ENCODE measurements at places on chromosomes 13 and 19. TPM values are rescaled to one million over a fixed set of nuclear protein-coding genes. Genes with fewer than 3 reads are reported as not detected.

DNA sequence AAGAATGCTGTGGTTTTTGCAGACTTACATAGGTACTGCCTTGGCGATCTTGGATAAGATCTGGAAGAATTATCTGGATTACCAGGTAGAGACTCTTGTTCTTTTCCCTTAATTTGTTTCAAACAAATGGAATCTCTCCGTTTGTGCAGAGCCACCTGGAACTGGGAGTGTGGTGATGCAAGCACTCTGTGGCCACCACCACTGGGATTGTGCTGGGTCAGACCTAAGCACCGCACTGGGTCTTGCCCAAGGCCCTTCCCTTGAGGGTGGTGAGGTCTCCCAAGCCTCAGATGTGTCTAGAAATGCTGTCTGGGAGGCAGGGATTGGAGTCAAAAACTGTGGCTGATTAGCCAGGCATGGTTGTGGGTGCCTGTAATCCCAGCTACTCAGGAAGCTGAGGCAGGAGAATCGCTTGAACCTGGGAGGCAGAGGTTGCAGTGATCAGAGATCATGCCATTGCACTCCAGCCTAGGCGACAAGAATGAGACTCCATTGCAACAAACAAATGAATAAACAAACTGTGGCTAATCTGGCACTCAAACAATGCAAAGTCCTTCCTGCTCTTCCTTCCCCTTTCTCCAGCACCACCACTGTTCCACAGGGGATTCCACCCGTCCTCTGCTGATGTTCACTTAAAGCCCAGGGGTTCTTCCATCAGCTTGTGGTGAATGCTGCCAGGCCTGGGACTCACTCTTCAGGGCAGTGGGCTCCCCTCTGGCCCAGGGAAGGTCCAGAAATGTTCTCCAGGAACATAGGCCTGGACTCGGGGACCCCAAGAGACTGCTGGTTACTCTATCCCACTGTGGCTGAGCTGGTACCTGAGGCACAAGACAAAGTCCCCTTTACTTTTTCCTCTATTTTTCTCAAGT lies 10.8 kb upstream of the CEACAM1 start:
- no peak for DNase-seq

DNA sequence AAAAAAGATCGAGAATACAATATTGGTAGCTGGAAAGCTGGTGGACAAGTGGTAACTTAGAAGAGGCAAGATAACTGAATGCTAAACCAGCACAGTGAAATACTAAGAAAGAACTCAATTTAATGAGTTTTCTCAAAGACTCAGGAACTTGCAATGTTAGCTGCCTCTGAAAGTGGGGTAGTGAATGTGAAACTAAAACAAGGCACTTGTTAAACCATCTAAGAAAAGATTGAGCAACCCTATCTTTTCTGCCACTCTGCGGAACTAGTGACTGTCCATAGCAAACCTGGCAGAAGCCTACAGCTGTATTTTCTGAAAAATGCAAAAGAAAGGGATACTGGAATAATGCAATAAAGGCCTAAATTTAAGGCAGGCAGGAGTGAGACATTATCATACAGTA lies 1574.4 kb upstream of the PRR20A start:
- no peak for DNase-seq

- DNase-seq = no peak
These were observed 263.6 kb upstream of the GPC6 start for GRCh38 chr13:92963029-92963428.

GRCh38 chr19:6519289-6519688 lies 11.5 kb upstream of the TNFSF9 start:
- no peak for DNase-seq

Gene CCDC70
- not detected for total RNA-seq

Gene GSX1
- total RNA-seq = not detected

Gene CD33
- total RNA-seq = not detected

Gene SPINT2
- total RNA-seq = 72.8 TPM
